ENCODE measurements at places on chromosomes 3 and 15.

- no peak for DNase-seq
Measured at GRCh38 chr15:69194854-69195253, 34.4 kb downstream of the GLCE start.

DNA sequence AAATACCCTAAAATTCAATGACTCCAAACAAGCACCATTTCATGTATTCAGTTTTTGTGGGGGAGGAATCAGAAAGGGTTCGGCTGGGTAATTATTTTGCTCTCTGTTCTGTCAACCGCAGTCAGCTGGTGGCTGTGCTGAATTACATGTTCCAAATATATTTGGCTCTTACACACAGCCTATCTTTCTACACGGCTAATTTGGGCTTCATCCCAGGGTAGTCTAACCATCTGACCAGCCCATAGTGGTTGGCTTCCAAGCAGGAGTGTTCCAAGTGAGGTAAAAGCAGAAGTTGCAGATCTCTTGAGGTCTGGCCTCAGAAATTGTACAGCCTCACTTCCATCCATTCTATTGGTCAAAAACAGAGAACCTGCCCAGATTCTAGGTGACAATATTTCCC is 760.8 kb upstream of the SEMA6D start:
- no peak for DNase-seq

GRCh38 chr3:49032646-49033304 is 3.6 kb upstream of the IMPDH2 start:
- DNase-seq = no peak

DNA sequence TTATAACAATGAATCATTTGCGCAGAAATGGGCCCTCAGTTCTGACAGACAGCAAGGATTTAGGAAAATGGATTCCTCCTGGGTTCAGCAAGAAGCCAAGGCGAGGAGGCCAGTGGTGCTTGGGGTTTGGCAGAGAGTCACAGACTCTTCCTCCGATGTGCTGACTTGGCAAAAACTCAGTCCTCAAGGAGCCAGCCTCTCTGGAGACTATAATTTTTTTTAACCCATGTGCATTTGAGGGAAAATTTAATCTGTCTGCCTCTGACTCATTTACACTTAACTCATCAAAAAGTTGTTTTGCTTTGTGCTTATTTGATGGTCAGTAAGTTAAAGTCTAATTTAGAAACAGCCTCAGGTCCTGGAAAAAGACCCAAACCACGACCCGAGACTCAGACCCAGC is 34.2 kb upstream of the SLC24A5 start:
- no peak for DNase-seq

GRCh38 chr3:6321999-6322398 is 538.9 kb upstream of the GRM7 start:
- no peak for DNase-seq

DNA sequence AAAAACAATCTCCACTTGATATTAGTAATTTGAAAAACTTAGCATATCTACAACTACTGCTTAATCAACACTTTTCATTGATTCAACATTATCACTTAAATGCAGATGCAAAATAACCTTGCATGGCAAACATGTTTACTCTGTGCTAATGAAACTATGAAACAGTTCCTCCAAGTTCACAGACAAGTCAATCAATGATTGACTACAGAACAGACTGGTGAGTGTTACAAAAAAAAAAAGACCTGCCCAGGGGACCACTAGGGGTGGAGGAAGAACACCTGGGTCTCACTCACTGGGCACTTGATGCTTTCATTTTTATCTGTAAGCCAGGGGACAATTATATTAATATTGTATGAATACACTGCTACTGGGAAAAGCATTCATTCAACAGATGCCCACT is 4.3 kb upstream of the NR2C2 start:
- no peak for DNase-seq

GRCh38 chr15:86700864-86701610 is 621.4 kb downstream of the AGBL1 start:
- no peak for DNase-seq

DNA sequence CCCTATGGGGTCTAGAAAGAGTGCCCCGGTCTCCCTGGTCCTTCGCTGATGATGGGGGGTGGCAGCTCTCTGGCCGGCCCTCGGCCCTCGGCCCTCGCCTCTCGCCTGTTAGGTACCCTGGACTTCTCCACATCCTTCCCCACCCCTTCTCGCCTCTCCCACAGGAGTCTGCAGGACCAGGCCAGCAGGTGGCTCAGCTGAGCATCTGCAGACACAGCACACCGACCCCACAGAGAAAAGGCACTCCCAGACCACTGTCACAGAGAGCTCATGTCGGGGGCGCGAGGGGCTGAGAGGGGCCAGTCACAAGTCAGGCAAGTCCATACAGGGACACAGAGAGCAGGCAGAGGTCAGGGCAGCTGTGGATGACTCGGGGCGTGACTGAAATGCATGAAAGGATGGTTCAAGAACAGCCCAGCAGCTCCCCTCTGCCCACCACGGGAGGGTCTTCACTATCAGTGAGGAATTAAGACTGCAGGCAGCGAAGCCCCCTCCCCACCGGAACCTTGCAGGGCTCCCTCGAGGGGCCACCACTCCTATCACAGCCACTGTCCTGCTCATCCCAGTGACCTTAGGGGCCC is 181.7 kb upstream of the NSMCE3 start:
- no peak for DNase-seq
